ENCODE measurements at places on chromosomes 1 and 21.

GRCh38 chr21:15722591-15723324 is 7.0 kb upstream of the USP25 start:
- DNase-seq: no peak

DNA sequence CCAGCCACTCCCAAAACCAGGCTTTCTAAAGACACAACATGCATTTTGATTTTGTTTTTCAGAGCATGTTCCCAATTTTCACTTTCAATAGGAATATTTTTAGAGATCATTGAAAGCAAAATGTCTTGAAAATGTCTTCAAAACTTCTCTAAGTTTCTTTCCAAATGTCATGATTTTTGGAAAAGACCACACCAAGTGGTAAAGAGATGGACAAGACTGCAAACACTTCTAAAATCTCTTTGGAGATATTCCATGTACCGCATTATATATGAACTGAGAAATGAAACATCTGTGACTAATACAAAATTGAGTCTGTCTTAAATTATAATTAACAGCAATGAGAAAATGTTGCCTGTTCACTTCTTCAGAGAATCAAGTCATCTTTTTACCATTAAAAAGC is 418.0 kb upstream of the PKN2 start:
- DNase-seq: no peak

DNA sequence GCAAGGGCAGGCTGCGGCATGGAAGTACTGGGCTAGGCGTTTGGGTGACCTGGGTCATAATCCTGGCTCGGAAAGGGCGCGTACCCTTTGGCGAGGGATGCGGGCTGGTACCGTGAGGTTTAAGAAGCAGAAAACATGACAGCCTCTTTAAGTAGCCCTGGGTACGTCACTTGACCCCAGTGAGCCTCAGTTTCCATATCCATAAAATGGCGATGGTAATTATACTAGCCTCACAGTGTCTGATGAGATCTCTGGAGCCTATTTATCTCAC is 700 bp downstream of the PIGV start:
- no peak for DNase-seq

DNA sequence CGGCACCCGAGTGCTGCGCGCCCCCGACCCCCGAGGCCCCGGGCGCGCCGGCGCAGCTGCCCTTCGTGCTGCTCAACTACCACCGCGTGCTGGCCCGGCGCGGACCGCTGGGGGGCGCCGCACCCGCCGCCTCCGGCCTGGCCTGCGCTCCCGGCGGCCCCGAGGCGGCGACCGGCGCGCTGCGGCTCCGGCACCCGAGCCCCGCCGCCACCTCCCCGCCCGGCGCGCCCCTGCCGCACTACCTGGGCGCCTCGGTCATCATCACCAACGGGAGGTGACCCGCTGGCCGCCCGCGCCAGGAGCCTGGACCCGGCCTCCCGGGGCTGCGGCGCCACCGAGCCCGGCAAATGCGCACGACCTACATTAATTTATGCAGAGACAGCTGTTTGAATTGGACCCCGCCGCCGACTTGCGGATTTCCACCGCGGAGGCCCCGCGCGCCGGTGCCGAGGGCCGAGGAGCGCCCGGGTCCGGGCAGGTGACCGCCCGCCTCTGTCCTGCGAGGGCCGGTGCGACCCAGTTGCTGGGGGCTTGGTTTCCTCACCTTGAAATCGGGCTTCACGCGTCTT is 49.0 kb downstream of the SIM2 start:
- DNase-seq: peak; percentile 79

DNA sequence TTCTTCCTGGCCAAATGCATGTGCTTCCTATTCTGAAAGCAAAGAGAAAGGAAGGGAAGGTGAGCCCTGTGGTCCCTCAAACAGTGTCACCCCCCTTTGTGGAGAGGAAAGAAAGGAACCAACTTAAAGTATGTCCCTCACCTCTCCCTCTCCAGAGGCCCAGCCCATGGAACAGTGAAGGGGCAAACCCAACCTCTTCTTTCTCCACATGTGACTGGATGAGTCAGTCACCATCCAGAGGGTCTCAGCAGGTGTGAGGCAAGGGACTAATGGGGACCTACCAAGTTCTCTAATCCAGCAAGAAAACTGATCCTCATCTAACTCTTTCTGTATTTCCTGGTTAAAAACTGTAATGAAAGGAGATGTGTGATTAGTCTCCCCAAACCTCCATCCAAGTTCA is 145.7 kb downstream of the EDEM3 start:
- no peak for DNase-seq

DNA sequence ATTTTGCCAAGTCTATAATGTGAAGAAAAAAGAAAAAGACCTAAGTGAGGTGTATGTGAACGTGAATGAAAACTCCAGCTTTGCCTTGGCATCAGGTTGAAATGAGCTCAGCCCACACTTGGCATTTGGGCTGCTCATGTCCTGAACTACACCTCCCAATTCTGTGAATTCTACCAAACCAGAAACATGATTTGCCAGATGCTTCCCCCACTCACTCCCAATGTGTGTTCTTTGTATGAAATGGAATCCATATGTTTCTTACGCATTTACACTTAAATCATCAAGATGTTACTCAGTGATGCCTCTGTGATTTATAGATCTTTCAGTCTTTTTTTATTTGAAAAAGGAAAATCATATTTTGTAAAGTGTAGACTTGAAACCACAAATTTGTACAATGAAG is 32.8 kb upstream of the RUNX1 start:
- no peak for DNase-seq

- no peak for DNase-seq
Measured at GRCh38 chr1:169118227-169118626, 11.7 kb downstream of the ATP1B1 start.

GRCh38 chr1:167022384-167022783 is 33.3 kb downstream of the MAEL start:
- no peak for DNase-seq

Data from activated naive CD4-positive, alpha-beta T cell treated with anti-CD3 and anti-CD28 coated beads, Interleukin-2, amount 50 U/mL, for 72 hours (primary cell).